ENCODE measurements at places on chromosomes 11 and 22. TPM values are rescaled to one million over a fixed set of nuclear protein-coding genes. Genes with fewer than 3 reads are reported as not detected.
A peak's percentile ranks its signal among the peaks of the same experiment; 100 is the strongest.

The C11orf86 gene
- total RNA-seq, result 0.44 TPM

The DEFB131B gene
- total RNA-seq, result not detected

The PATE2 gene
- not detected for total RNA-seq

The ANKK1 gene
- total RNA-seq, result 0.15 TPM

The TPCN2 gene
- 24.6 TPM for total RNA-seq

The PRPF19 gene
- total RNA-seq, result 116 TPM

The GRAP2 gene
- 0.64 TPM for total RNA-seq

The IRAG1 gene
- total RNA-seq, result 3.9 TPM

The MB gene
- total RNA-seq, result 0.50 TPM

GRCh38 chr11:73508243-73509176, 89.4 kb downstream of the FAM168A start:
- H3K36me3 ChIP-seq, result peaks cover 15% of the 10 kb centered on the region
- H3K27me3 ChIP-seq, result no peaks in the 10 kb centered on the region
- no peaks in the 10 kb centered on the region for H3K4me1 ChIP-seq
- H3K4me3 ChIP-seq, result no peak overlapping the region
- DNase-seq, result no peak
- no peak overlapping the region for H3K27ac ChIP-seq

DNA sequence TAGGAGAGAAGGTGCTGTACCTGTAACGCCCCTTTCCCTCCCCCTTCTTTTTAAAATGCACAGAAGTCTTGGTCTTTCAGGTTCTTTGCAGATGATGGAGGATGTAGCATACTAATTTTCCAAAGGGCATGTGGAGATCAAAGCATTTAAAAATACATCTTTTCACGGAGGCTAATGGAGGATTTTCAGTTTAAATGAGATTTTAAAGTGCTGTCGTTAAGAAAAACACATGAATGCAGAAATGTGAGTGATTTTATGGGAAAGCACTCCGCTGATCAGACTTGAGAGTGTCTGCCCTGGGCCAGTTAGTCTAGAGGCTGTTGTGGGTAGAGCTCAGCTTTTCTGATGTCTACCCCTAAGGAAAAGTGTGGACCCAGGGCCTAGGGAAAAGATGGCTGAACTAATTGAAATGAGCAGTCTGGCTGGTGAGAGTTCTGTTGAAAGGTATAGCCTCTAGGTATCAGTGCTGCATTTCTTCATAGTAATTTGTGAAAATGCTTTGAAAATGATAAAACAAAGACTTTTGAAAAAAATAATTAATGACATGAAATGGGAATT, 2.5 kb downstream of the AMOTL1 start:
- DNase-seq, result no peak
- H3K27ac ChIP-seq, result peak overlapping the region; percentile 51
- peaks cover 7% of the 10 kb centered on the region for H3K36me3 ChIP-seq
- peaks cover 52% of the 10 kb centered on the region for H3K4me1 ChIP-seq
- no peak overlapping the region for H3K4me3 ChIP-seq

DNA sequence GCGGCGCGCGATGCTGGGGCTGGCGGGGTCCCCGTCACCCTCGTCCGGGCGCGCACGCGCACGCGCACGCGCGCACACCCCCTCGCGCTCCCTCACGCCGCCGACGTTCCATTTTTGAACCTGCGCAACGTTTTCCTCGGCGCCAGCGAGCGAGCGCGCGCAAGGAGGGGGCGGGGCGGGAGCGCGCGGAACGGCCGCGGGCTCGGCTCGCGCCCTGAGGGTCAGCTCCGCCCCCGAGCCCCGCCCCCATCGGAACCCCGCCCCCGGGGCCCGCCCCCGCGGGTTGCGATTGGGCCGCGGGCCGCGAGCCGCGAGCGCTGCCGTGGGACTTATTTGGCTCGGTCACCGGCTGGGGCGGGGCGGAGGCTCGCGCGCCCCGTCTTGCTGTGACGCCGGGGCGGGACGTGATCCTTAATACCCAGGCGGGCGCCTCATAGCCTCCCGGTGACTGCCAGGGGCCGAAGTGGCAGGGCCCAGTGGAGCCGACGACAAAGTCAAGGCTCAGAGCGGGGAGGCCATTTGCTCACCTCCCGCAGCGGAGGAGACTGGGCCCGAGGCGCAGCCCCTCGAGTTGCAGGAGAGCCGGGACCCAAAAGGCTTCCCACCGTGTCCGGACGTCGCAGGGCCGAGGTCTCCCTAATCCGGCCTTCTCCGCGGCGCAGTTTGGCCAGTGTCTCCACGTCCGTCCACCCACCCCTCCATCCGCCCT, at the start of gene CBX7:
Gene CBX7, minus strand, starts transcription at position 170 of the 709 bp plus-strand sequence. CDS start 236 bp downstream, outside the sequence.
- no peak within 1 kb of the TSS for H3K27ac ChIP-seq
- H3K4me1 ChIP-seq, result peaks cover 26% of the 10 kb centered on the region
- H3K27me3 ChIP-seq, result peaks cover 42% of the 10 kb centered on the region

- DNase-seq, result no peak
- H3K4me1 ChIP-seq, result no peaks in the 10 kb centered on the region
- H3K36me3 ChIP-seq, result no peaks in the 10 kb centered on the region
- H3K27ac ChIP-seq, result no peak overlapping the region
- no peaks in the 10 kb centered on the region for H3K27me3 ChIP-seq
Measured at GRCh38 chr11:60785806-60786361, 751 bp downstream of the MS4A10 start.

GRCh38 chr11:133937015-133937414, 19.8 kb downstream of the IGSF9B start:
- H3K27ac ChIP-seq, result no peak overlapping the region
- DNase-seq, result no peak
- peaks cover 66% of the 10 kb centered on the region for H3K36me3 ChIP-seq
- H3K4me3 ChIP-seq, result no peak overlapping the region
- H3K4me1 ChIP-seq, result no peaks in the 10 kb centered on the region
- no peaks in the 10 kb centered on the region for H3K27me3 ChIP-seq

DNA sequence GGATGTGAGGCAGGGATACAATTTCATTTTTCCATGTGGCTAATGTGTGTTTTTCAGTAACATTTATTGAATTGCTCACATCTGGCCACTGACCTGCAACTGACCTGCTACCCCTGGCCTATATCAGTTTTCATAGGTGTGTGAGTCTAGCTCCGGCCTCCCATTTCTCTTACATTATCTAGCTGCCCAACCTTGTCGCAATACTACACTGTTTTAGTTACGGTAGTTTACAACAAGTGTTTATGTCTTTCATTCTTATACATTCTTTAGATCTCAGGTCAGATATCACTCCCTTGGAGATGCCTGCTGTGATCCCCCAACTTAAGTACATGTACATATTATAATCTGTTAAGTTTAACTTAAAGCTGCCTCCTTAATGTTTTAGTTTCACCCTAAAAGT, 2.3 kb upstream of the CYB5R2 start:
- DNase-seq, result no peak
- H3K27me3 ChIP-seq, result 0 out of 2 replicates have a peak, but pooled peaks cover 4% of the 10 kb centered on the region

DNA sequence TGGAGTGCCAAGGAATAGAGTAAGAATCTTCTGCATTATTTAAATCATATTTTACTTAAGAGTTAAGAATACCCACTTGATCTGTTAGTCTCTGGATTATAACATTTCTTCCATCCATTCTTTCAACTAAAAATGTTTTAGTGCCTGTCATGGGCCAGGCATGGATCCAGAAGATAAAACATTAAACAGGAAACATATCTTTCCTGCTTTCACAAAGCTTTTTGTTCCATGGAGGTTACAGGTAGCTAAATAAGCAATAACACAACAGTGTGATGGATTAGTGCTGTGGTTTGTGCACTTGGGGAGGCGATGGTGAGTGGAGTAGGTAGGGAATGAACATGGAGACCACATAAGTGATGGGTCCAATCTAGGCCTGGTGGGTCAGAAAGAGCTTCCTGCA, 258.5 kb downstream of the DDX10 start:
- no peaks in the 10 kb centered on the region for H3K27me3 ChIP-seq
- no peak for DNase-seq

- H3K27ac ChIP-seq, result no peak overlapping the region
- no peak overlapping the region for H3K4me3 ChIP-seq
- peaks cover 65% of the 10 kb centered on the region for H3K27me3 ChIP-seq
- DNase-seq, result no peak
- H3K4me1 ChIP-seq, result peaks cover 49% of the 10 kb centered on the region
Measured at GRCh38 chr22:39238966-39239505, 5.7 kb downstream of the PDGFB start.

- H3K36me3 ChIP-seq, result no peaks in the 10 kb centered on the region
- H3K4me1 ChIP-seq, result no peaks in the 10 kb centered on the region
- H3K4me3 ChIP-seq, result no peak overlapping the region
- H3K27me3 ChIP-seq, result no peaks in the 10 kb centered on the region
Measured at GRCh38 chr22:47201186-47201995, 438.9 kb downstream of the TBC1D22A start.

- no peaks in the 10 kb centered on the region for H3K27me3 ChIP-seq
- no peaks in the 10 kb centered on the region for H3K36me3 ChIP-seq
- H3K4me1 ChIP-seq, result no peaks in the 10 kb centered on the region
- H3K4me3 ChIP-seq, result no peak overlapping the region
Measured at GRCh38 chr11:82639251-82639650, 94.4 kb downstream of the FAM181B start.

DNA sequence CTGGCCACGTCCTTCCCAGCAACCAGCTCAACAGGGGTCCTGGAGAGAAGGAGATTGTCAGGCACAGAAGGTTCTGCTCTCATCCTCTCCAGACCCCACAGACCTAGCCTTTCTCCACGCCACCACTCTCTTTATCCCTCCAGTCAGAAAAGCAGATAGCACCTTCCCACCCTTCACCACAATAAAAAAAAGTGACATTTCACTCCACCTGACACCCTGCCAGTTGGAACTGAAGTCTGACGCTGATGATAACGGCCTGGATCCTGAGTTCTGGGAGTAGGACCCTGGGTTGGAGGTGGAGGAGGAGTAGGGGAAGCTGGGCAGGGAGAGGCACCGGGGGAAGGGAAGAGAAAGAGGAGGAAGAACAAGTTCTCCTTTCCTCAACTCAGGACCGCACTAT, 127.5 kb upstream of the ANO1 start:
- no peak overlapping the region for H3K4me3 ChIP-seq
- no peak for DNase-seq
- H3K27ac ChIP-seq, result no peak overlapping the region
- peaks cover 19% of the 10 kb centered on the region for H3K4me1 ChIP-seq

DNA sequence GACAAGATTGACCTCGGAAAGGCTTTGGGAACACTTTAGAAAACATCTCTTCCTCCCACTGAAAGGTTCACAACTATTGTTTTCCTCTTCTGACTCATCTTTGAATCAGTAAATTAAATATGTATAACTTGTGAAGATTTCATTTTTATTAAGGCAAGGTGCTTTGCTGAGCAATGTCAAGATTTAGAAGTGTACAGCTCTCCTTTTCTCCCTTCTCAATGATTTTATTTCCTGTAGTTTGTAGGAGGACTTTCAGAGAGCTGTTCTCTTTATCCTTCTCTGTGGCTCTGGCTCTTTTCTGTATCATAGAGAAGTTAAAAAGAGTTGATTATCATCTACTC, 594.2 kb downstream of the METTL15 start:
- H3K27me3 ChIP-seq, result no peaks in the 10 kb centered on the region
- DNase-seq, result no peak
- peaks cover 12% of the 10 kb centered on the region for H3K4me1 ChIP-seq
- H3K27ac ChIP-seq, result no peak overlapping the region

DNA sequence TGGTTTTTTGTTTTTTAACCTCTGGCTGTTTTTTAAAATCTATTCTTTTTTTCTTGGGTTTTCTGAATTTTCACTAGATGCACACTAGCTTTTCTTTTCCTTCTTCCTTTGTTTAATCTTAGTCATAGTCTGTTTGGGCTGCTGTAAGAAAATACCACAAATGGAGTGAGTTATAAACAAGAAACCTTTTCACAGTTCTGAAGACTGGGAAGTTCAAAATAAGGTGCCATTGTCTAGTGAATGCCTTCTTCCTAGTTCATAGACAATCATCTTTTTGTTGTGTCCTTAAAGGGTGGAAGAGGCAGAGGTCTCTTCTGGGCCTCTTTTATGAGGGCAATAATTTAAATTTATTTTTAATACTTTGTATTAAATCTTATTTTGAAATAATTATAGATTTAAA, 532.9 kb upstream of the ANO5 start:
- H3K27ac ChIP-seq, result no peak overlapping the region
- no peaks in the 10 kb centered on the region for H3K36me3 ChIP-seq
- no peak overlapping the region for H3K4me3 ChIP-seq
- H3K4me1 ChIP-seq, result no peaks in the 10 kb centered on the region

DNA sequence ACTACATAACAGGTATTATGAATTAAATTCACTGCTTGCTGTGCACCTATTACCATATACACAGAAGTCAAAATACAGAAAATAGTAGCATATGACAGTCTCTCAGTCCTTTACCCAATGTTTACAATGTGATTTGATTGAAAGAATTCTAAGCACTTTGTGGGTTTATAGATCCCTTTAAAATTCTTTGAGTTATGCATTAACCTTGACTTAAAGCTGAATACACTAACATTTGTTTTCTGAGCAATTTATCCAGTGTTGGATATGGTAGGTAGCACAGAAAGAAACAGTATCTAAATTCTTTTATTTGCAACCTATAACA, 230.8 kb upstream of the DDI1 start:
- no peaks in the 10 kb centered on the region for H3K36me3 ChIP-seq
- H3K27me3 ChIP-seq, result no peaks in the 10 kb centered on the region
- no peak overlapping the region for H3K4me3 ChIP-seq
- H3K4me1 ChIP-seq, result peaks cover 4% of the 10 kb centered on the region
- DNase-seq, result no peak

DNA sequence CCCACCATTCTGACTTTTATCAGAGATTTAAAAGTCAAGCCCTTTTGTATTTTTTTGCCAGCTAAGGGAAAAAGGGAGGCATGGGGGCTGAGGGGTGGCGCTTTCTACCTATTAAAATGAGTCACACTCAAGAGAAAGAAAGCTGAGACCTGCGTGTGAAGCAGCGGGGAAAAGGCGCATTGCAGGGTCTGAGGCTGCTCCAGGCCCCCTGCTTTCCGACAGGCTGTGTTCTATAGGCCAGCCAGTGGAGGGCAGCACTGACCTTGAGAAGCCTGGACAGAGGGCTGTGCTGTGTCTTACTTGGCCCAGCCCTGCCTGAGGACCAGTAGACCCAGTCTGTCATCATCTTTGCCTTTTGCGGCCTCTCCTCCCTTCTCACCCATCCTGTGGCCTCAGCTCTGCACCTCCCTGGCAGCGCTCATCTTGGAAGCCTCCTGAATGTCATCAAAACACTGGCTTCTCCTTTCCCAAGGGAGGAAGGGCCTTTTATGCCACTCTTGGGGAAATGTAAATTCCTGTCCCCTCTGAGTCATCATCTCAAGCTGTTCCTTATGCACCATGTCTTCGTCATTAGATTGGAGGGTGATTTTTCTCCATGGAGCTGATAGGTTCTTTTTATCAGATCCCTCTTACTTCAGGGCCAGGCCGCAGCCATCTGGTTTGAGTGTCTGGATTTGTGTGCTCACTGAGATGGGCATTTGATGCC, 12.6 kb upstream of the MAPK8IP1 start:
- no peak overlapping the region for H3K27ac ChIP-seq
- no peak overlapping the region for H3K4me3 ChIP-seq
- peaks cover 27% of the 10 kb centered on the region for H3K4me1 ChIP-seq
- H3K36me3 ChIP-seq, result peaks cover 8% of the 10 kb centered on the region

Measured in WTC11 (cell line).